Activated T-helper 1 cell treated with anti-CD3 and anti-CD28 coated beads, Interleukin-12 subunit alpha, Interleukin-12 subunit beta, Interleukin-2, Interleukin-4 antibody, amounts not matched to agents 30 ng/mL and 10 ng/mL and 1 ng/mL, durations not matched to agents 14 hours and 24 hours and 36 hours (primary cell): ENCODE measurements at places on chromosomes 1 and 21. TPM values are rescaled to one million over a fixed set of nuclear protein-coding genes. Genes with fewer than 3 reads are reported as not detected.

- no peak for DNase-seq
Observed at GRCh38 chr1:178688244-178688643, 36.8 kb upstream of the RALGPS2 start.

GRCh38 chr1:19771350-19771749 is 28.4 kb downstream of the TMCO4 start:
- no peak for DNase-seq

- DNase-seq = no peak
Observed at GRCh38 chr1:21349693-21350092, 59.4 kb upstream of the ECE1 start.

DNA sequence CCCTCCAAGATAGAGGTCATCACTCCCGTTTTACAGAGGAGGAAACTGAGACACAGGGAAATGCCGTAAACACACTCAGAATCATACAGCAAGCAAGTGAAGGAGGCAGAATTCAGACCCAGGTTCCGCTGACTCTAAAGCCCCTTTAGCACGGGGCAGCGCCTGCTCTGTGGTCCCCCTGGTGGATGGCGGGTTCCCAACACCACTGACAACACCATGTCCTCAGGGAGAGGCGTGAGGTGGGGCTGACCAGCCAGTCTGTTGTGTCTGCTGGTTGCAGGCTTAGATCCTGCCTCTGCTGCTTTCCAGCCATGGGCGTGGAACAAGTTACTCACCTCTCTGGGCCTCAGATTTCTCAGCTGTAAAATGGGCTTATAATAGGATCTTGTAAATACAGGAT is 617.3 kb downstream of the MATN1 start:
- no peak for DNase-seq

- DNase-seq = no peak
Observed at GRCh38 chr1:11576109-11576875, 77.9 kb downstream of the FBXO2 start.

DNA sequence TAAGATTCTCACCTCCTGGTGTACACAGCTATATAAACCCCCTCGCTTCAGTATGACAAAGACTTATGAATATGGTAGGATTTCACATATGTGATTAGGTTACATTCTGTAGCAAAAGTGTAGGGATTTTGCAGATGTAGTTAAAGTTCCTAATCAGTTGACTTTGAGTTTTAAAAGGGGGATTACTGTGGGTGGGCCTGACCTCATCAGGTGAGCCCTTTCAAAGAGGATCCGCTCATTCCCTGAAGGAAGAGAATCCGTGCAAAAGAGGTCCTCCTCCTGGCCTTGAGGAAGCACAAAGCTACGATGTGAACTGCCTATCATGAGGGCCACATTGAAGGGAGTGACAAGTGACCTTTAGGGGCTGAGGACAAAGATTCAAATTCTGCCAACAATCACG is 30.6 kb upstream of the KAZN start:
- DNase-seq = no peak

GRCh38 chr1:27027575-27028250 is 15.1 kb upstream of the TENT5B start:
- DNase-seq = no peak

GRCh38 chr1:112508278-112509004 is at the start of gene WNT2B:
Gene WNT2B, plus strand, starts transcription at chr1:112508965. Its CDS starts 298 bp downstream, at chr1:112509263.
- peak; percentile 34 for DNase-seq

DNA sequence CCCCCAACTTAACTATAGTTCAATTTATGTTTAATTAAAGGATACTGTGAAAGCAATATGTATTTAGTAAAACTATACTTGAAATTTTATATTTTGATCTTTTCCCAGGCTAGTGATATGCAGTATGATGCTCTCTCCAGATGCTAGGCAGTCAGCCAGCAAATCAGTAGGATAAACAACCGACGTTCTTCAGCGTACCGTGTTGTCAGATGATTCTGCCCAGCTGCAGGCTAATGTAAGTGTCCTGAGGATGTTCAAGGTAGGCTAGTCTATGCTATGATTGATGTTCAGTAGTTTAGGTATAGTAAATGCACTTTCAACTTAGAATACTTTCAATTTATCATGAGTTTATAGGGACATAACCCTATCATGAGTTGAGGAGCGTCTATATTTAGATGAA is 762.6 kb downstream of the MRPL39 start:
- no peak for DNase-seq

GRCh38 chr21:46004168-46004861 is 22.7 kb downstream of the COL6A1 start:
- DNase-seq = no peak

GRCh38 chr1:211013346-211014240 is 120.4 kb downstream of the KCNH1 start:
- no peak for DNase-seq

DNA sequence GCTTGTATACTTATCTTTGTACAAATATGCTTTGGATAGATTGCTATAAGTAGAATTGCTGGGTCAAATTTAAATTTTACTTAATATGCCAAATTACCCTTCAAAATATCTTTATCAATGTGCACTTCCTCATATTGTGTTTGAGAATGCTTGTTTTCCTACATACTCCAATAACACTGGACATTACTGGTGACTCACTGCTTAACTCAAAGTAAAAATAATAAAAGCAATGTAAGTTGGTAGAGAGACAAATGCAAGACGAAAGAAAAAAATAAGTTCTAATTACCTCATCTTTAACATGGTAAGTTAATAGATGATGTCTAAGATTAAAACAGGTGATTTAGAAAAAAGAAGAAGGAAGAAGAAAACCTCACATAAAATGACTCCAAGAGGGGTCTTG is 7.9 kb upstream of the SH3GLB1 start:
- DNase-seq = no peak

- DNase-seq = no peak
Observed at GRCh38 chr1:77308889-77309621, 27.2 kb downstream of the AK5 start.

DNA sequence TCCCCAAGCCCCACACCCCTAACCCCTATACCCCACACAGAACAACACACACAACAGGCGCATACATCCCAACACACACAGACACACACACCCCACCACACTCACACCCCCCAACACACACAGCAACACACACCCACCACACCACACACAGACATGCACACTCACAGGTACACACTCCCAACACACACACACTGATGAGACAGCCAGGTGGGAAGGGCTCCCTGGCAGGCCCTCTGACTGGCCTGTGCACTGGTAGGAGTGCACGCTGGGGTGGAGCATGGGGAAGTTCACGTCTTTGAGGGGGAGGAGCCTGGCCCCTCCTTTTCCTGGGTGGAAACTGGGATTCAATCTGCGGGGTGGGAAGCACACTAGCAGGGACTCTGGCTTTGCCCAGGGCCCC is 116.7 kb downstream of the RHOU start:
- DNase-seq = no peak

- no peak for DNase-seq
Observed at GRCh38 chr1:171625225-171625624, 3.2 kb downstream of the MYOCOS start.

DNA sequence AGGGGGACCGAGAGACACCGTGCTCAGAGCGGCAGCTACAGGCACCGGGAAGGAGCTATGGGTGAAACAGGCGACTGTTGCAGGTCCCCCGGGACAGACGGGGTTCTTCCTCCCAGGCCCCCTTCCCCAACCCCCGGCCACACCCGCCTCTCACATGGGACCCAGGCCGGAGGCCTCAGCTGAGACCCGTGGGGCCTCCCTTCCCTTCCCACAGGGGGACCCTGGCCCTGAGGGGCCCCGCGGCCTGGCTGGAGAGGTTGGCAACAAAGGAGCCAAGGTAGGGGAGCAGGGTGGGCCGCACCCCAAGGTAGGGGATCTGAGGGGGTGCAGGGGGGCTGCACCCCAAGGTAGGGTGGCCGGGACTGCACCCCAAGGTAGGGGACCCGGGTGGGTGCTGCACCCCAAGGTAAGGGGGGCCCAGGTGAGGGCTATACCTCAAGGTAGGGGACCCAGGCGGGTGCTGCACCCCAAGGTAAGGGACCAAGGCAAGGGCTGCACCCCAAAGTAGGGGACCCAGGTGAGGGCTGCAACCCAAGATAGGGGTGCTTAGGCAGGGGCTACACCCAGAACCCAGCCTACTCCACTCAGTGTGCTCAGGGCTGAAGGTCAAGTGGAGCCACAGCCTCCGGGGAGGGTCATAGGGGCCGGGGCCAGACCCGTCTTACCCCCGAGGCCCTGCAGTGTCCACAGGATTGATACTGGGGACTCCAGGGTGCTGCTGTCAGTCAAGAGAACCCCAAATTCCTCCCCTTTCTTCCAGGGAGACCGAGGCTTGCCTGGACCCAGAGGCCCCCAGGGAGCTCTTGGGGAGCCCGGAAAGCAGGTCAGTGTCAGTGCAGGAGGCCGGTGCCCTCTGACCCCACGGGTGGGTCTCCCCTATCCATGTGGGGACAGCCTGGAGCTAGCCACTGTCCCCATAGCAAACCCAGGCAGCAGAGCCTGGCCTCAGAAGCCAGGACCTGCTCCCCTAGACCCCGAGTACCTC is 22.7 kb downstream of the COL6A2 start:
- DNase-seq = no peak

DNA sequence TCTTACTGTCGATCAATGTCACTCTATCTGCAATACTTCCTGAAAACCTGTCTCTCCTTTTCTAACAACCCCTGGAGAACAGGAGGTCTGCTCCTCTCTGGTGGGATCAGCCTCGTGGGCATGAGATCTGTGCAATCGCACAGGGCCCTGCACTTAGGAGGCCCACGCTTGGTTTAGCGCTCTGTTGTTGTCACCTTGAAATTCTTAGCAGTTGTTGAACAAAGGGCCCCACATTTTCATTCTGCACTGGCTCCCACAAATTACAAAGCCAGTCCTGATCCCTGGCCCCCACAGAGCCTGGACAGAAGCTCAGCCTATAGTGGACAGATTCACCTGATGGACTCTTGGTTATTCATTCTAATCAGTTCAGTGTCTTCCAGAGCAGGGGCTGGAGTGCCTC is 18.6 kb downstream of the SPOCD1 start:
- no peak for DNase-seq

DNA sequence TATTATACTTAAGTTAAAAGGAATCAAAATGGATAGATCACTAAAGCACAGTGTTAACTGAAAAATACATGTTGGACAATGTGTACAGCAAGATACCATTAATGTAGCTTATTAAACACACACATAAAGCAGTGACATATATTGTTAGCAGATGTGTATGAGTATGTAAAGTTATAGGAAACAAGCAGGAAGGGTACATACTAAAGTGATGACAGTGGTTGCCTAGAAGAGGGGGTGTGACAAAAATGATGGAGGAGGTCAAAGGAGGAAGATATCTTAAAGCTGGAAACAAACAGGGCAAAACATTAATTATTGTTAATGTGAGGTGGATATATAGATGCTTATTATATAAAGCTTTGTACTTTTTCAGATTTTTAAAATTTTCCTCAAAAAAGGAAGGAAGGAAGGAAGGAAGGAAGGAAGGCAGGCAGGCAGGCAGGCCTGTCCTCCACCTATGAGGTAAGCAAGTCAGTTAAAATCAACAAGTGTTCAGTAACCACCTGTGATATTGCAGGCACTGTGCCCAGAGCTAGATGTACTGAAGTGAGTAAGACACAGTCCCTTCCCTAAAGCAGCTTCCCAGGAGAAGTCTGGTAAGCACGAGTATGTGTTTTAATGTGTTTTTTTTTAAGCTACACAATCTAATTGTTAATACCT is 252.9 kb upstream of the NR5A2 start:
- DNase-seq = no peak

GRCh38 chr1:117375327-117375726 is 8.1 kb downstream of the MAN1A2 start:
- DNase-seq = no peak

DNA sequence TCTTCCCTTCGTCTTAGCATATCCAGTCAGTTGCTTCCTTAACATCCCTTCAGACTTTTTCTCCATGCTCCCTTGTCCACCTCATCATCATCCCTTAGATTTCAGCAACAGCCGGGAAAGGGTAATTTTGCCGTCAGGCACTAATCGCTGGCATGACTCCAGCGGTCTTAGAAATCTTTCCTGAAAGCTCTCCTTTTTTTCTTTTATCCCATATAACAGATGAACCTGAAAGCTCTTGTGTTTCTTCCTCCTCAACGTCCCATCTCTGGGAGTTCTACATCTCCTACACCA is 10.4 kb upstream of the BOLA1 start:
- DNase-seq = no peak

GRCh38 chr21:41425954-41426675 is at the start of gene MX1:
Gene MX1, plus strand, starts transcription at chr21:41426239. Its CDS starts 5,832 bp downstream, at chr21:41432071.
- DNase-seq = peak; percentile 89

DNA sequence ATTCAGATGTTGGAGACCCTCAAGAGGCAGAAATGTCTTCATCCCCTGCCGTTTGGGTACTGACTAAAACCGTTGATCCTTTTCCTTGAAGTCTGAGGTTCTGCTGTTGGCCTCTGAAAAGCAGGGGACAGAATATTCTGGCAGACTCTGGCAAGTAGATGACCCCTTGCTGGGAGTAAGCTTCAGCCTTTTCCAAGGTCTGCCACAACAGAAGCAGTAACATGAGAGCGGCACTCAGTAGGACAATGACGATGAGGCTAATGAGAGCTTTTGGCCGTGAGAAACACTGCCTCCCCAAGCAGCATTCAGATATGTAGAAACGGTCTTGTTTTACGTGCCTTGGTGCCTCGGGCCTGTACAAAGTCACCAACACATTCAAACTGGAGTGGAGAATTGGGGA is 143.7 kb downstream of the ST6GALNAC5 start:
- DNase-seq = no peak

GRCh38 chr1:244280201-244280600 is 171.5 kb downstream of the ADSS2 start:
- DNase-seq = no peak

DNA sequence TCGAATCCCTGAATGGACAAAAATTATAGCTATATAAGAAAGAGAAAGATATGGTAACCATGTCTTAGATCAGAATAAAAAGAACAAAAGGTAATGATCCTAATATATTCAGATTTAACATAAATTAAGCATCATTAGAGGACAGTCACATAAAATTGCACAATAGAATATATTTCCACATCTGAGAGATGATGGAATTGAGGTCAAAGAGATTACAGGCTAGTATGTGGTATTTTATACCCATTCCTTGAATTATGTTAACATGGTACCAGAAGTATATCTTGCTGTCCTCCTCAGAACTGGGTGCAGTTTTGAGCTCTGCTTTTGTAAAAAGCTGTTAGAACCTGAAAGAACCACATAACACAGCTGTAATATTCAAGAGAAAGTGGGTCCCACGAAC is 245.6 kb upstream of the HOOK1 start:
- no peak for DNase-seq

DNA sequence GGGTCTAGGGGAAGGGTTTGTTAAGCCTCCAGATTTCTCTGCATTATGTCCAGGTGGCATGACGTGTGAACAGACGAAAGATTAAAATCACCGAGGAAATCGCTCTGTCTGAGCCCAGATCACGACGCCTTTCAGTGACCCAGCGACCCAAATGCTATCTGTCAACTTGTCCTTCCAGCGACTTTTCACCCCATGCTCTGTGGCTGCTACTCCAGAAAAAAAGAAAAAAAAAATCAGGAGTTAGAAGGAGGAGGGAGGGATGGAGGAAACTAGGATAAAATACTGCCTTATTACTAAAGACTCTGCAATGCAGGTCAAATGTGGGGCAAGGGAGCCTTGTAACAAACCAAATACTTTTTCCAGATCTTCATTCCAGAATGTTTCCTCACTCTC is 352.0 kb downstream of the NUF2 start:
- no peak for DNase-seq

- no peak for DNase-seq
Observed at GRCh38 chr1:208151728-208152598, 92.2 kb downstream of the PLXNA2 start.

Gene TMPRSS3
- total RNA-seq = 33.7 and 41.3 TPM in 2 replicates

Gene LRRC47
- total RNA-seq = 45.2 and 50.1 TPM in 2 replicates

Gene CYP4B1
- total RNA-seq = not detected in 2 replicates

Gene LCE1E
- total RNA-seq = not detected in 2 replicates

Gene ACTA1
- 0.20 TPM in 1 of 2 replicates, not detected in the other for total RNA-seq

Gene RHCE
- 0.17 TPM in 1 of 2 replicates, not detected in the other for total RNA-seq

Gene C1QA
- total RNA-seq = not detected in 2 replicates

Gene KCNQ4
- total RNA-seq = 0.78 and 0.88 TPM in 2 replicates

Gene PROK1
- total RNA-seq = not detected in 2 replicates
